ENCODE measurements at places on chromosomes 16 and 17.

DNA sequence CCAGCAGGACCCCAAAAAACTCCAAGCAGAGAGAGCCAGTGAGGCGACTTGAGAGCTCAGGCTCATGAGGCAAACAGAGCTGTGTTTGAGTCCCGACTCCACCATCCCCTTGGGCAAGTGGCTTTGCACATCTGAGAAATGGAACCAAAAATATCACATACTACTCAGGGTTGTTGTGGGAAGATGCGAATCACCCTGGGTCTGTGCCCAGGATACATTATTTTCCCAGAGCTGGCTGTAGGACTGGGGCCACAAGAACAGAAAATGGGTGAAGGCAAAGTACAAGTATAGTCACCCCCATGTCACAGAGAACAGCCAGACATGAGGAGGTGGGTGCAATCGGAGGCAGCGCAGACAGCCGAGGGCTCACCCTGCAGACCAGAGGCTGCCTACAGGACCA lies 127.3 kb downstream of the GAS7 start:
- no peak for DNase-seq

DNA sequence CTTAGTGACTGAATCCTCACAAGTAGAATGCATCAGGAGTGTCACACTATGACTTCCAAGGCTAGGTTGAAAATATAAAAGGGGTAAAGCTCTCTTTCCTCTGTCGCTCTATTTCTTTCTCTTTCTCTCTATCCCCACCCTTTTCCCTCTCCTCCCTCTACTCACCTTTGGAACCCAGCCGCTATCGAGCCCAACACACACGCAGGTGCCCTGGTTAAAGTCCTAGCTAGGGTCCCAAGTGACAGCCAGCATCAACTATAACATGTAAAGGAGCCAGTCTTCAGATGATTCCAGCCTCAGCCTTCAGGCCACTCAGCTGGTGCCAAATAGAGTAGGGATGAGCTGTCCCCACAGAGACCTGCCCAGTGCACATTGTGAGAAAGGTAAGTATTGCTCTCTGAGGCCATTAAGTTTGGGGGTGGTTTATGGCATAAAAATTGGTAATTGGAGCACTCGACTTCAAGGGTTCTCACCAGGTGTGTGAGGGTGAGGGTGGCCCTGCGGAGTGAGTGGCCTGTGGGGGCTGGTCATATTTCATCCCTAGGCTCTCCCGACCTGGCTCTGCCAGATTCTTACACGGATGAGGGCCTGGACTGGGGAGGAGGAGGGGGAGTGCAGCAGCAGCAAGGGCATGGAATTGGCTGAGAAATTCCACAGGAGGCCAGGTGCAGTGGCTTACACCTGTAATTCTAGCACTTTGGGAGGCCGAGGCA lies 14.9 kb upstream of the C16orf54 start:
- DNase-seq, result no peak

GRCh38 chr16:66131895-66132294 lies 234.6 kb upstream of the CDH5 start:
- DNase-seq, result no peak

GRCh38 chr16:89103156-89103555 lies 9.5 kb downstream of the ACSF3 start:
- no peak for DNase-seq

- DNase-seq, result no peak
These were observed 364.8 kb downstream of the CA10 start for GRCh38 chr17:51793686-51794085.

- DNase-seq, result no peak
These were observed 33.7 kb upstream of the ALDH3A2 start for GRCh38 chr17:19614900-19615299.

GRCh38 chr17:71184716-71185115 lies 936.1 kb upstream of the SOX9 start:
- no peak for DNase-seq

- peak; percentile 66 for DNase-seq
These were observed 21.1 kb downstream of the NPTX1 start for GRCh38 chr17:80455336-80455710.

DNA sequence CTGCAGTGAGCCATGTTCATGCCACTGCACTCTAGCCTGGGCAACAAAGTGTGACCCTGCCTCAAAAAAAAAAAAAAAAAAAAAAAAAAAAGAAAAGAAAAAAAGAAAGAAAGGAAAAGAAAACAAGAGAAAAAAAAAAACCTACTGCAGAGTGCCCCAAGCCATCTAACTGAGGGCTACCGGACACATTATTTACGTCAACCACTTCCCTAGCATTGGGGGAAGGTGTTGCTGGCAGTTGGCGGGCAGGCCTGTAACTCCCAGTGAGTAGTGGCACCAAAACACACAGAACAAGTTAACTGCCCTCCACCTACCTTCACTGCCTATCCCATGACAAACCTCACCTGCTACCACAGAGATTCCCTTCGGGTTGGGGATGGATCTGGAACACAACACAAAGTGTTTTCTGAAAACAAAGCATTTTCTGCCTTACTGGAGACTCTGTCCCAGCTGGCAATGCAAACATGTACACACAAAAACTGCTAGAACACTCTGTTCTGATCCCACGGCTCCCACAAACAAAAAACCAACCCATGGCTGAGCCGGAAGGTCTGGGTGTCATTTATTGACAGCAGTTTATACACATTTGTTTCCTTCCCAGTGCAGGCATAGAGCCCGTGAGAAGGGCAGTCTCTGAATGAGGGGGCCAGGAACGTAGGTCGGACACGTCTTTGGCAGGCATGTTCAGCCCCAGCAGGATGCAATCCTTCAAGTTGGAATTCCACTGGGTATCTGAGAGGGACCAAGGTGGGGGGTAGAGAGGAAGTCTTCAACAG lies 11.0 kb downstream of the PHB1 start:
- no peak for DNase-seq

DNA sequence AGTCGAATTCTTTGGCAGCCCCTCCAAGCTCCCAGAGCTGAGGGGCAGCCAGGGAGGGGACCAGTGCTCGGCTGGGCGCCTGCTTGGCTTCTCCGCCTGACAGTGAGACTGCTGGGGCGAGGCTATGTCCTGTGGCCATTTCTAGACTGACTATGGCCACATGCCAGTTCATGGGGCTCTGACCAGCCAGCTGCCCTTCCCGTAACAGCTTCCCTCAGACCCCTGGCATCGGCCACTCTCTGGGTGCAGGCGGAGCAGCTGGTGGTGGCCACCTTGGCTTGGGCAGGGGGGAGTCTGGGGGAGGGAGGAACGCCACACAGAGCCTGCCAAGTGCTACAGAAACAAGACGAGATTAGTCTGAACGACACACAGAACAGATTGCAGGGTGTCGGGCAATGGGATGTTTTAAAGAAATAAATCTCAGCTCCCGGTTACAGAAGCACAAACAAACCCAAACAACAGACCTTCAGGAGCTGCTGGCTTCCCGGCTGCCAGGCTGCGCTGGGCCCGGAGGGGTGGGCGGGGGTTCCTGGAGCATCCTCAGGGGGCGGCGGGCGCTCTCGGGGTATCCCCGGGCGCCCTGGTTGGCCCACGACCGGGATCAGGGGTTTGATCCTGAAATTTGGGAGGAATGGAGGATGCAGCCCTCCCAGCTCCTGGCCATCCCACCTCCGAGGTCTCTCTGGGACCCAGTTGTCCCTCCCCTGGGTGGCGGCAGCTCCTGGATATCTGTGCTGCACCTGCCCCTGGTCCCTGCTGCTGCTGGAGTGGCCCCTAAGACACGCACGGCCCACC lies 34.5 kb downstream of the TBC1D16 start:
- DNase-seq, result no peak

DNA sequence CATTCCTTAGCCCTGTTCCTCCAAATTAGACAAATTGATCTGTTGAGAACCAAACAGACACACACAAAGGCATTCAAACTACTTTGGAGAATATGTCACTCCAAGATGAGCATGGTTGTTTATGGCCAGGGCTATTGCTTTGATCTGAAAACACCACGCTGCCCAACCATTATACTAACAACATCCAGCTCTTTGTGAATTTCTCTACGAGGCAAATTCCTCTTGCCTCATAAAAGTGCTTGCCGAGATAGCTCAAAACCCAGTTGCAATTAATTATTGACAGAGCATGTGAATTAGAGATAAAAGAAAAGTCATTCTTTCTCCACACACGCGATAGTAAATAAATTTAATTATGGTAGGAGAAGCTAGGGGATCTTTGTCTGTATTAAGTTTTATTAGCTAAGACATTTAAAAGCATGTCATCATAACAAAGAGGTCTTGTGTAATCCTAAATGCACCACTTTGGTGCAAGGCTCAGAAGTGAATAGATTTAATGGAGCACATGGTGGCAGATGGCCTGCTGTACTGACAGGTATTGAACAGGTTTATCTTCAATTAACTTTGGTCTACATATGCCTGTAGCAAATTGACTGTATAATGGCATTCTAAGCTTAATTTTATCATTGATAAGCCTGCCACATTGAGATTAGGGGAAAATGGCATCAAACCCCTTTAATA lies 441.8 kb downstream of the HS3ST4 start:
- no peak for DNase-seq

DNA sequence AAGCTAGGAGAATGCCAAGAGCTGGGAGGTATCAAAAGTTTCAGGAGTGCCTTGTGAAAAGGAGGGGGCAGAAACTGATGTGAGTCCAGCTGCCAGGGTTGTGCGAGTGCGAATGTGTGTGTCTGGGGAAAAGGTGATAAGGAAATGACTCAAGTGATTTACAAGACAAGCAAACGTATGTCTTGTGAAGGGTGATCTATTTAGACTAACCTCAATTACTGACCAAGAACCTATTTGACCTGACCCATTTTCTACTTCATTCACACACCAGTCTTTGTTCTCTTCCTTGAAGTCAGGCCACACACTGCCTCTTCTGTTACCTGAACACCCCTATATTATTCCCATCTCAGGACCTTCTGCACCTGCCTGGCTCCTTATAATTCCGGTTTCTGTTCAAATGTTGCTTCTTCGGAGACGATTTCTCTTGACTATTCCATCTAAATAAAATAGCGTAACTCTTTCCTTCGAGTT lies 1.0 kb downstream of the GDE1 start:
- DNase-seq, result no peak

GRCh38 chr16:89853306-89853993 lies 19.9 kb upstream of the TCF25 start:
- DNase-seq, result no peak

GRCh38 chr17:62098623-62099231 lies 33.6 kb upstream of the MED13 start:
- DNase-seq, result no peak

GRCh38 chr17:80487511-80487910 lies 11.1 kb upstream of the NPTX1 start:
- no peak for DNase-seq

DNA sequence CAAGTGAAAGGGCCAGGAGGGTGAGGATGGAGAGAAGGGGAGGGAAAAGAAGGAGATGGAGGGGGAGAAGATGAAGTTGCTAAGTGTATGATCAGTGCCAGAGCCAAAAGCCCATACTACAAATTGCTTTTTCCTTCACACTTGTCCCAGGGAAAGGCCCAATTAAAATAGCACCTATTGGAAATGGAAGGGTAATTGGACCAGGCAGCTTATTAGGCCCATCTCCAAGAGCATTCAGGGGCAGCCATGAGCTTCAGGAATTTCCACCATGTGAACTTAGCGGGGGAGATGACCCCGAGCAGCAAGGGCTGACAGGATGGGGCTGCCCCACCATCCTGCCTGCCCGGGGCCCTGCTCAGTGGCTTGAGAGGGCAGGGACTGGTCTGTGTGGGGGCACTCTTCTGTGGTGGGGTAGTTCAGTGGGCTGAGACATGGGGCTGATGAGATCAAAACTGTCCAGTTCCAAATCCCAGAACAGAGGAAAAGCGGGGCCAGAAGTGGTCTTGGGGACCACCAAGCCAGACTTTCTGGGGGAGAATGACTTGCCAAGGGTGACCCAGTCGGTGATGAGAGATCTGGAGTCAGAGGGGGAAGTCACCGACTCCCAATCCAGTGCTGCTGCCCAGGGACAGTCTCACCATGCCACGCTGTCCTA lies 27.5 kb downstream of the GOSR2 start:
- DNase-seq, result no peak

GRCh38 chr17:74777901-74778515 lies 1.9 kb upstream of the NAT9 start:
- DNase-seq, result no peak

- peak; percentile 35 for DNase-seq
These were observed 2.5 kb upstream of the RAB11FIP4 start for GRCh38 chr17:31388770-31389656.

DNA sequence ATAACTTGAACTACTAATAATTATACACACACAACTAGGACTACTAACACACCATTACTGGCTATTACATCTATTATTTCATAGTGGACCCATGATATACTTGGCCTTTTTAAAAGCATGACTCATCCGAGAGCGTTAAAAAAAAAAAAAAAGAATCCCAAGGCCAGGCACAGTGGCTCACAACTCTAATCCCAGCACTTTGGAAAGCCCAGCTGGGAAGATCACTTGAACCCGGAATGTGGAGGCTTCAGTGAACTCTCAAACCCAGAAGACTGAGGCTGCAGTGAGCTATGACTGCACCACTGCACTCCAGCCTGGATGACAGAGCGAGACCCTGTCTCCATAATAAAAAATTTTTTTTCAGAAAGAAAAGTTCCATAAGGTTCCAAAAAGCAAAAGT lies 3.1 kb downstream of the GLG1 start:
- no peak for DNase-seq

GRCh38 chr16:73605309-73605708 lies 557.4 kb upstream of the ZFHX3 start:
- DNase-seq, result no peak

DNA sequence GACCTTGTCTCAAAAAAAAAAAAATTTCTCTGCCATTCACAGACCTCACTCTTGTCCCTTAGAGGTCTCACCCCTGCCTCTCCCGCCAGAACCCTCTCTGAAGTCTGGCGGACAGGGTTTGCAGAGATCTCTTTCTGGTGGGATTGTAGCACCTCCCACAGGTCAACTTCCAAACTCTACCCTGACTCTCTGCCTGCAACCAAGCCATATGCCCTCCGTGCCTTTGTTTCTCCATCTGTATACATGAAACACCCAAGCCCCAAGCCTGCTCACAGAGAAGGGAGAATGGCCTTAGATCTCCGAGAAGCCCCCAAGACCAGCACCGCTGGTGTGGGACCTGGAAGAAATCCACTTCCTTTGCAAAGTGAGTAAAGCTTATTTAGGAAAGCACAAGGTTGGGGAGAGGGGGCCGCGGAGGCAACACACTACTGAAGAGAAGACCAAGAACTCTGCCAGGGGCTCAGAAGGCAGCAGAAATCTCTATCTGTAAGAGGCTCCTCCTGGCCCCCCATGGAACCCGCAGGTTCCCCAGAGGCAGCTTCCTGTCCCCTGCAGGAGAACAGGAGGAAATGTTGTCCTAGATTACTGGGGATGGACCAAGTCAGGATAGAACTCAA lies 219.9 kb downstream of the C16orf78 start:
- DNase-seq, result no peak

GRCh38 chr16:15552507-15552906 lies 90.4 kb downstream of the MARF1 start:
- DNase-seq, result no peak

GRCh38 chr16:60741810-60742209 lies 1294.4 kb downstream of the CDH8 start:
- DNase-seq, result no peak

DNA sequence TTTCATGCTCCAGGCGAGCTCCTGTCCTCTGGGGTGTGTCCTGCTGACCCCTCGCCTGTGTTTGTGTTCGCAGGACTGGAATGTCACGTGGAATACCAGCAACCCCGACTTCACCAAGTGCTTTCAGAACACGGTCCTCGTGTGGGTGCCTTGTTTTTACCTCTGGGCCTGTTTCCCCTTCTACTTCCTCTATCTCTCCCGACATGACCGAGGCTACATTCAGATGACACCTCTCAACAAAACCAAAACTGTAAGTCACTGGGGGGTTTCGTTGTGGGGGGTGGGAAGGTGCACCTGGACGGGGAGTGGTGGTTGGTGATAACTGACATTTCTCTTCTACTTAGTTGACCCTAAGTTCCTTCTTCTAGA lies 58.3 kb downstream of the ABCC1 start:
- no peak for DNase-seq
